CD4-positive, alpha-beta T cell treated with Interleukin-17A for 4 hours (primary cell): ENCODE measurements at places on chromosomes 4 and X.

DNA sequence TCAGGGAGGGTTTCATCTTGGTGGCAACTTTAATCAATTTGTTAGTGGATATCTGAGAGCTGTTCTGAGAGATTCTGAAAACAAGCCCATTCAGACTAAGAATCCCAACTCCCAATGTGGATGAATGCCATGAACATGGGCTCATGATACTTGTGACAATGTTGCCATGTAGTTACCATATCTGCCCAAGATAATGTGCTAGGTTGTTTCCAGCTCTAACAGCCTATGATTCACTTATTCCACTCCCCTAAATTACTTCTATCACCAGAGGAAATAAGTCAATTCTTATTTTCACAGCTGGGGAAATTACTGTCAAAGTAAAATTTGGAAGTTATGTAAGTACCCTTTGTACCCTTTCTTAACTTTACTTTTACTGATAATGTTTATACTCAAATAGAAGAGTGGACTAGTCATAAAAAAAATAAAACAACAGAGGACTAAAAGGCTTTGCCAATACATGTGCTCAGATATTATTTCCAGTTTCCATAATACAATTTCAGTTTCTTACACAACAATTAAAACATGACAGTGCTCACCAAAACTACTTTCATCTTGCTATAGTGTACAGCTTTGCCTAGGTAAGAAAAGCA is 1101.7 kb upstream of the INTU start:
- no peak for DNase-seq

DNA sequence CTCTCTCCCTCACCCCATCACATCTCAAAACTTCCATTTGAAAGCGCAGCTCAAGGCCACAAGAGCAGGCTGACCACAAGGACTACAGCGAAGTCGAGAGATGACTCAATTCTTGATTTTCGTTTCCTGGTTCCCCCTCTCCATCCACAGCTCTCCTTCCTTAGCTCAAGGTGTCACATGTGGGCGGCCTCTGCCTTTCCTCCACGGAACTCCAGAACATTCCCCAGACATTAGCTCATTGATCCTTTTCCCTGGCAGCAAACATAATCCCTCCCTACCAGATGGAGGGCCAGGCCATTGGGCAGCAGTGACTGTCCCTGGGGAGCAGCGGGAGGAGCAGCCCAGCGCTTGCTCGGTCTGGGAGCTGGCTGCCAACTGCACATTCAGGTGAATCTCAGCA is 56.3 kb downstream of the CCDC149 start:
- DNase-seq, result no peak

GRCh38 chr4:30616942-30617646 is 103.1 kb upstream of the PCDH7 start:
- no peak for DNase-seq

DNA sequence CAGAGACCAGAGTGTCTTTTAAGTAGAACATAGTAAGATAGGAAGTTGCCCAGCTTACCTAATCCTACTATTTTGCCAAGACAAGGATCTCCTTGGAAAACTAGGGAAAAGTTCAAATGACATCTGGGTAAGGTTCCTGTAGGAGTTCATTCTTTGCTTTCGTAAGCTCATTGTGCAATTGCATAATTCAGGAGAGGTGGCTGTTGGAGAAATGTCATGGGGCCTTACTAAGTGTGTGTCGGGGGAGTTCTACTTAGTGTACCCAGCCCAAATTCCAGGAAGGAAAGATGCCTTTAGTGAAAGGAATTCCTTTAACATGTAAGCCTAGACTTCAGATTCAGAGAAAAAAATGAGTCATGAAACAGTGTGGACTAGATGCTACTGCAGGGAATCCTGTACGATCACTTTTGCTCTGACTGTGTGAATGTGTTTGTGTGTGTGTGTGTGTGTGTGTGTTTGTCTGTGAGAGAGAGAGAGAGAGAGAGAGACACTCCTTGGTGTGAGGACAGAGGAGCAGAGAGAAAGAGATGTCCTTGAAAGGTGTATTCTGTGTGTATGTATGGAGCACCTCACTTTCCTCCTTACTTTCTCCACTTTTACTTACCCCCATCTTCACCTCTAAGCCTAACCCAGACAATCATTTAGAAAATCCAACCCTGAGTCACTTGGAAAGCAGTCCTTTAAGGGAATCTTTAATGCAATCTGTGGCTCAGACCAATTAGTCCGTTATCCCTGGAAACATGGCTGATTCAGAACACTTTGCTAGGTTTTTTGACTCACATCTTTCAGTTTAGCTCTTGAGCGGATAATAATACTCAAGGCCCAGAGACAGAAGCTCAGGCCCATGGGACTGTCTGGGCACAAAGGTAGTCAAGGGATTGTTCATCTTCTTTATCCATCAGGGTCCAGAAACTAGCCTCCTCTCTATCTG is 114.5 kb upstream of the ACSL4 start:
- no peak for DNase-seq

DNA sequence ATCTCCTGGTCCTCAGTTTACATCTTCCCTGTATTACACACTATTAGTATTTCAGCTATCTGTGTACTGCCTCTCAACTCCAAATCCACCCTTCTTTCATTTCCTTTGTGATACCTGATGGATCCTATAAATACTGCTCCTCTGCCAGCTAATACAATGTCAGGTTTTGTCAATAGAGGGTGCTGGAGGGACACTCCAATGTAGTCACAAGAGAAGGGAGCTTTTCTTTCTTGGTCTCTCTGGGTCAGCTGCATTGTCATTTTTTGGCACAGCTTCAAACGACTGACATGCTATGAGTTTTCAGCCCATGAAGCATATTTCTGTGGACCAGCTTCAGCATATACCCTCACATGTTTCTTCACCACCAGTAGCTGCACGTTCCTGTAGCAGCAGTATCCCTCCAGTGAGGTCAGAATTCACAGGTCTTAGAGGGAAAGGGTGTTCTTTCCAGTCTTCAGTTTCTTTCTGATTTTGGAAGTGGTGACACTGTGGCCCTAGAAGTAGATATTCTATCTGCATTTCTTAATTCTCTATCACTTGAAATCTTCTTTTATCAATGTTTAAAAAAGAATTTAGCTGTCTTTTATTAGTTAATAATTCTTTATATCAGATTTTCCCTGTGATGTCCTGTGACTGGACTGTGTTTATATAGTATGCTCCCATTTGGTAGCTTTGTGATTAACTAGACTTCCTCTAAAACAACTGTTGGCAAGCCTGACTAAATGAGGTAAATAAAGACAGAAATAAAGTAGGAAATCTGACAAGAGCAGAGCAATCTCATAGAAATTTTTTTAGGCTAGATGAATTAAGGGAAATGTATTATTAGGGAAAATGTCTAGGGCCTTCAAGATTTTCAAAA is 60.6 kb downstream of the GABRA2 start:
- DNase-seq, result no peak

DNA sequence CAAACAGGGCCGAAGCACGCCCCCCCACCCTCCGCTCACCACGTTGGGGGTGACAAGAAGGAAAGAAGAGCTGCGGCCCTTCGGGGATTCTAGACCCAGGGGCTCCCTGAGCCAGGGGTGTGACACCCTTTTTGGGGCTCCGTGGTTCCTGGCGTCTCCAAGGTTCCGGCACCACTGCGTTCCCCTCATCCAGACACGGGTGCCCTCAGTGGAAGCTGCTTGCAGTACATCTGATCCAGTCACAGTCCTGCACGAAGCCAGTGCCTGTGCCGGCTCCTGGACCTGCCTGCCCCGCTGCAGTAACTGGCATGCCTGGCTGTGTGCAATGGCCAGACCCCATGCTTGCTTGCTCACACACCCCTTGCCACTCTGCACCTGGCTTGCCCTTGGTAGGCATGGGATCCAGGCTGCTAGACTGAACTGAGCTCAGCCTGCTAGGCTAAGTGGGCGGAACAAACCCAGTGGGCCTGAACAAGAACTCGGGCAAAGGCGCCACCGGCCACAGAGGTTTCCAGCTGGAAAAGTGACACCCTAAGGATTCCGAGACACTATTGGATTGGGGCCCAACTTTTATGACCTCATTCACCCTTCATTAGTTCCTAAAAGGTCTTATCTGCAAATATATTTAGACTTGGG is 420.4 kb upstream of the AGA start:
- DNase-seq, result no peak

GRCh38 chr4:68267433-68267944 is 22.0 kb upstream of the TMPRSS11B start:
- DNase-seq, result no peak

- no peak for DNase-seq
Observed at GRCh38 chrX:134745636-134746409, 87.6 kb upstream of the PLAC1 start.

GRCh38 chr4:53863736-53864365 is 200.6 kb downstream of the CHIC2 start:
- DNase-seq, result no peak

DNA sequence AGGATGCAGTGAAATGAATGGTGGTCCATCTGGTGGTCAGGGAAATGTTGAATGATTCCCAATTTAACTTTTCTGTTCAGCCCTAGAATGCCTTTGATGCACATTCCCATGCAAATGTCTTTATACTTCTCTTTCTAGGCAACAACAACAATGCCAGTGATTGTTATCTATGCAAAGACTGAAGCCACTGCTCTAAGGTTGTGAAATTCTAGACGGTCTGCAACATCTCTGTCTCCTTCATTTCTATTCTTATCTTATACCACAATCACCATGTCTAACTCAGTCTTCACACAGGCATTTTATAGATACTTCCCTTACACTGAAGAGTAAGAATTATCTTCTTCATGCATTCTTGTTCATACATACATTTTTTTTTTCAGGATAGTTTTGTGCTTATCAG is 84.5 kb downstream of the HPGD start:
- DNase-seq, result no peak

DNA sequence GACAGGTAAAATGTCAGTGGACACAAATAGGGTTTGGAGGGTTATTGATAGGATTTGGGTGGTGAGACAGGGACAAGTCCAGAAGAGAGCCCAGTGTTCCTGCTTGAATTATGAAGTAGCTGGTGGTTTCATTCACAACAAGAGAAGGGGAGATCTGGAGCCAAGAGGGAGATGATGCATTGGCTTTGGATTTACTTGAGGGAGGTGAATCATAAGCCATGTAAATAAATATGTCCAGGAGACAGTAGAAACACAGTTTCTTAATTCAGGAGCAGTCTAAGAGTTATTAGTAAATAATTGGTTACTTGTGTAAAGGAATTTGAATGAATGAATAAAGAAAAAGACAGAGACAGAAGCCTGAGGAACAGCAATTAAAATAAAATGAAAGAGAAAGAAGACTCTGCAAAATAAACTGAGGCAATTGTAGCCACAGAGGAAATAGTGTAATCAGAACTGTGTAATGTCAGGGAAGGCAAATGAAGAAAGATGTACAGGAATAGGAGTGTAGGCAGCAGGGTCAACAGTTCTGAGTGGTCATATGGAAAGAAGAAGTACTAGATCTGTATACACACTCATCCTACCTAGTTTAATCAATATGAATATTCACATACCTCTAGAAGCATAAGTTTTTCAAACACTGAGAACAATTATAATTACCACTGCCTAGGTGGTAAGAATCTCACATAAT is 50.2 kb upstream of the CXCL8 start:
- DNase-seq, result no peak

DNA sequence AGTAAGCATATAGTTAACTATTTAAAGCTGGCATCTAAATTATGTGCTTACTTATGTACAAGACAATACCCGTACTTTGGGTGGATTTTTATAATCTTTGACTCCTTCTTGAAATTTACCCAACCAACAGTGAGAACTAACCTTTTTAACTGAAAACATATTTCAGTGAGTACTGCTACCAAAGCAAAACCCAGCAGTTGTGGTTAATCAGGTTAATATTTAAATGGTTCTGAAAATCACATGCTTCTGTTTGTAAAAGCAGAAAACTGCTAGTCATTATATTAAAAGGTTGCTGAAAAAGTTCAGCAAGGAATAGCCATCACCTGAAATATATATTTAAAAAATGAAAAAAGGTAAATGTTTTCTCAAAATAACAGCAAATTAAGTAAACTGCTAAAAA is 20.0 kb downstream of the UBE2D3 start:
- no peak for DNase-seq

- DNase-seq, result no peak
Observed at GRCh38 chr4:20043991-20044390, 207.7 kb upstream of the SLIT2 start.

- DNase-seq, result no peak
Observed at GRCh38 chr4:105666693-105667092, 41.8 kb downstream of the INTS12 start.

- no peak for DNase-seq
Observed at GRCh38 chr4:83890816-83891215, 354.9 kb downstream of the GPAT3 start.
